ENCODE measurements at places on chromosomes 6 and 20.

DNA sequence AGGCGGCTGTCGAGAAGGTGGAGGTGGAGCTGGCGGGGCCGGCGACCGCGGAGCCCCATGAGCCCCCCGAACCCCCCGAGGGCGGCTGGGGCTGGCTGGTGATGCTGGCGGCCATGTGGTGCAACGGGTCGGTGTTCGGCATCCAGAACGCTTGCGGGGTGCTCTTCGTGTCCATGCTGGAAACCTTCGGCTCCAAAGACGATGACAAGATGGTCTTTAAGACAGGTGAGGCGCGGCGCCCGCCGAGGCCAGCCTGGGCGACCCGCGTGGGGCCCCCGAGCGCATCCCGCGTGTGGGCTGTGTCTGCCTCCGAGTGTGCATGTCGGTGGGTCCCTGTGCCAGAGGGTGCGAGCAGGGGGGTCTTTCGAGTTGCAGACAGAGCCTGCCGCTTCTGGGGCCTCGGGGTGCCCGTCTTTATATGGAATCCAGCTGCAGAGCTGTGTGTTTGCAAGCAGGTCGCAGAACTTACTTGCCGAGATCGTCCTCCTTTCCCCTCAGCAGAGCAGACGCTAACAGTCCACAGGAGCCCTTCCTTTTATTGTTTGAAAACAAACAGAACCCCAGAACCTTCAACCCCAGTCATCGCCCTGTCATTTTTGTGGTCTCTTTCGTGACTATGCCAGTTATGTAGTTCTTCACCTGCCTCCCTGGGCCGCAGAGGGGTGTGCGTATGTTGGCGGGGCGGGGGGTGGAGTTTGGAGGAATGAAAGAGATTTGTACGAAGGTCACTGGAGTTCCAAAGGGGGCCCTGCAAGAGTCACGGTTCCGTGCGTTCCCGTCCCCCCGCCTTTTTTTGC is 766 bp downstream of the SLC16A10 start:
- peak; percentile 24 for DNase-seq

GRCh38 chr20:10761232-10761631 is 87.4 kb upstream of the JAG1 start:
- no peak for DNase-seq

DNA sequence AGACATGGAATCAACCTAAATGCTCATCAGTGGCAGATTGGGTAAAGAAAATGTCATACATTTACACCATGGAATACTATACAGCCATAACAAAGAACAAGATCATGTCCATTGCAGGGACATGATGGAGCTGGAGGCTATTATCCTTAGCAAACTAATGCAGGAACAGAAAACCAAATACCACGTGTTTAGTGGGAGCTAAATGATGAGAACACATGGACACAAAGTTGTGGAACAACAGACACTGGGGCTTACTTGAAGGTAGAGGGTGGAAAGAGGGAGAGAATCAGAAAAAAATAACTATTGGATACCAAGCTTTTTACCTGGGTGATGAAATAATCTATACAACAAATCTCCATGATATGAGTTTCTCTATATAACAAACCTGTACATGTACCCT is 701.3 kb downstream of the TBC1D32 start:
- DNase-seq = no peak

DNA sequence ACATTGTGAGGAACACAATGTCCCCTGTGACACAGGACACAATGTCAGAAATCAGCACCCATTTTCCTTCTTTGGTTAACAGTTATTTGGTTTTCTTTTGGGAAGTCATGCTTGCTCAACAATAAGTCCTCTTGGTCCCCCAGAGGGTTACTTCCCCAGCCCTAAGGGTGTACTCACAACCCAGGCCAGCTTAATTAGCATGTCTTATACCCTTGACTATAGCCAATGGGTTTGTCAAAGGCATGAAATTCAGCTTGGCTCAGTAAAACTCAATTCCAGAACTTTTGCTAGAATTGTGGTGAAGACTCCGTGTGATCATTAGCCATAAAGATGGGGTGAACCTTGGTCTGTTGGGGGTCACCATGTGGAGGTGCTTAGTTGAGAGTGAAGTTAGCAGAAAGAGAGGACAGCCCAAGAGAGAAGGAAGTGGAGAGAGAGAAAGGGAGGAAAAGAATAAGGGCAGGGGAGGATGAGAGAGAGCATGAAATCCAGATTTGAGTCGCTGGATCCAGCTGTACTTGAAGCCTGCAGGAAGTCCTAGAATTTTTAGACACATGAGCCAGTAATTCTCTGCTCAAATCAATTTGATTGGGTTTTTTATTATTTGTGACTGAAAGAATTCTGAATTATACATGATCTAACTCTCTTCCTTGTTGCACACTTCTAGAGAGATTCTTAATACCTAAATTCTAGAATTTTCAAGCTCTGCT is 321.3 kb upstream of the JAG1 start:
- DNase-seq = no peak

- no peak for DNase-seq
These were observed 84.7 kb upstream of the GJE1 start for GRCh38 chr6:142047934-142048592.

- peak; percentile 65 for DNase-seq
These were observed 40.5 kb upstream of the GCLC start for GRCh38 chr6:53585208-53585900.

DNA sequence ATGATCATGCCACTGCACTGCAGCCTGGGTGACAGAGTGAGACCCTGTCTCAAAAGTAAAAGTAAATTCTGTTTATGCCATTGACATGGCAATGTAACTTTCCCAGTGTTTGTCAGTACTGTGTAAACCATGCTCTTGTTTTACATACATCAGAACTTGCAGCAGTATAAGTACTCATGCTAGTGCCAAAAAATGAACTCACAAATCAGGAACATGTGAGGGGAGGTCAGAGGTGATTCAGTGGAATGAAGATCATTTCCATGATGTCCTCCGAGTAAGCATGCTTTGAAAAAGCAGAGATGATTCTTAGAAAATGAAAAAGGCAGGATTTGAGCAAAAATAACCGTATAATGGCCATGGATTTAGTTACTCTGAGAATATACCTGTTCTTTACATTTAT is 81.9 kb downstream of the ANKS1A start:
- no peak for DNase-seq

DNA sequence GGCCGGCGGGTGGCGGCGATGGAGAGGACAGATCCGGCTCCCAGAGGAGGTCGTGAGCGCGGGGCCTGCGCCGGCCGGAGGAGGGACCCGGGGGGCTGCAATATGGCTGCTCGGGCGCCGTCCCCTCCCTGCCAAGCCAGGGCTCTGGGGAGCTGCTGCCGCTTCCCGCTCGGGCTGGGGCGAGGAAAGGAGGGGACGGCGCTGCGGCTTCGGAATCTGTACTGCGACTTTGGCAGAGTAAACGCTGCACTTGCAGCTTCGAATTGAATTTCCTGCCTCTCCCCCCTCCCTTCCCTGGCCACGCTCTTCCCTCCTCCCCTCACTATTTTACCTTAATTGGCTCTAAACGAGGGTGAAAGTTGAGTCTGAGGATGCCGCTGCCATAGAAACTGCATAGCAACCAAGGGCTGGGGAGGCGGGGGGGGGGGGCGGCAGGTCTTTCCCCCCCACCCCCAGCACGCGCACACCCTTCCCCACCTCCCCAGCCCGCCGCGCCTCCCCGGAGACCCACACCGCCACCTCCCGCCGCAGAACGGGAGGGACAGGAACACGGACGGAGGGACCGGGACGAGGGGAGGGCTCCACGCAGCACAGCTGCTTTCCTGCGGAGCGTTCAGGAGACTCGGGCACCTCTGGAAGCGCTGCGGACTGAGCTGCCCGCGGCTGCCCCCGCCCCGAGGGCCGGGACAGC is 93.9 kb downstream of the RNASET2 start:
- no peak for DNase-seq

DNA sequence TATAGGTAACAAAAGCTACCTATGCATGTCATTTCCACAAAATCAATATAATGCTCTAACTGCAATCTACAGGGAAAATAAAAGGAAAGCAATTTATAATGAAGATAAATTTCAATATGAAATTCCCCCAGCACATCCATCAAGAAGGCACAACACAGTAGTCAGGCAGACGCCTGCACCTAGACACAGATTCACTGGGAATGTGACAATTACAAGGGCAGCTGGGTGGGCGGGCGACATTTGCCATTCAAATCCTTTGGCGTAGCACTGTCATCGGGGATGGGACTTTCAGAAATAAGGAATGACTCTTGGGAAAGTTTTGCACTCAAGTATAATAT is 60.4 kb downstream of the SULF2 start:
- no peak for DNase-seq

DNA sequence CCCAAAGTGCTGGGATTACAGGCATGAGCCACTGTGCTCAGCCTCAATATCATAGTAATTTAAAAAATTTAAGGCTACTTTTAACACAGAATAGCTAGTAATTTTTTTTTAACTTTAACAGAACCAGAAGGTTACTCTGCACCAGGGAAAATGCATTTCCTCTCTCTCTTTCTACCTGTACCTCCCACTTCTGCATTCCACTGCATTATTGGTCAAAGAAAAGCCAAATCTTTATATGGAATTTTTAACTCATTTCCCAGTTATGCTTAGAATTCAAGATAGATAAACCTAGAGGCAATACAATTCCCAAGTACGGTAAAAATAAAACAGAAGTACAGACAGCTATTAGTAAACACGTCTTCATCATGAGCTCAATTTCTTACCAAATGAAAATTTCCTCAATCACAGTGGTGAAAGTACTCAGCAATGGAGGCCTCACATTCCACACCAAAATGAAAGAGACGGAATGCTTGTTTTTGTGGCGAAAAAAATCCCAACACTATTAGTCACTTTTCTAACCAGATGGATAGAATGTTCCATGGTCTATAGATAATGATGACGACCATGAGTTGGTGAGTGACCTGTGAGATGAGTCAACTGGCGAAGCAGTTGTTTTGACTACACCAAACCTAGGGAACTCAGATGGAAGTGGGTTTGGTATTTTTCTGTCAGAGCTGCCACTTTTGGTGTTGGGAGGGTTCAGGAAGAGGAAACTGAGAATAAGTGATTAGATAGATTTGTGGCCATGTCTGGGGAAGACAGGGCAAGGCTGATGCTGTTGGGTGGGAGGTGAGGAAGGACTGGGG is 104.7 kb upstream of the SGK1 start:
- DNase-seq = peak; percentile 98

DNA sequence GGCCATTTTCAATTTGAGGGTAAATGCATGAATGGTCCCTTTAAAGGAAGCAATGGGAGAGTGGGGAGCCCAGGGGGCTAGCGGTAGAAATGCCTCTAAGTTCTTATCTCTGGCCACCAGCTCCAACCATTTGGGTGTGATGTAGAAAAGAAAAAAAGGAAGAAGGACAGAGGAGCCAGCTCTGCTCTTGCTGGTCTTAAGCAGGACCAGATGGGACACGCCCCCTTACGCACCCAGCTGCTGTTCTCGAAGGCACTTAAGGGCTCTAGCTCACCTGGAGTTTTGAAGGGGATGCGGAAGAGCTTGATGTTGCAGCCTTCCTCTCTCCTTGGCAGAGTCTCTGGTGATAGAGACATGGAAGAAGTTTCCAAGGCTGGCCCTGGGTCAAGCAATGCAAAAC is 59.5 kb upstream of the RNF144B start:
- DNase-seq = peak; percentile 84

DNA sequence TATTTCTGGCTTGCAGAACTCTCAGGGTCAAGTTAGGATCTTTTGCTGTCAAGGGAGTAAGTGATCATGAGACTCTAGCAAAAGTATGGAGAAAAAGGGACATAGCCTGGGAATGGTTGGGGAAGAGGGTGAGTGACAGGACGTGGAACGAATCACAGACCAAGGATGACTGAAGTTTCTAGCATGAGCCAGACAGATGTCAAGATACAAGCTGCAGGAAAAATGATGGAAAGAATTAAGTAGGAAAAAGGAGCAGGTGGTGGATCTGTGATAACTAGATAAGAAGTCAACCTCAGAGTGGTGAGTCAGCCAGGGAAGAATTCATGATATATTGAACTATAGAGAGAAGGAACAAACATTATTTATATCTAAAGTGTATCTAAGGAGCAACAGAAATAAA is 159.8 kb upstream of the SYNDIG1 start:
- no peak for DNase-seq

DNA sequence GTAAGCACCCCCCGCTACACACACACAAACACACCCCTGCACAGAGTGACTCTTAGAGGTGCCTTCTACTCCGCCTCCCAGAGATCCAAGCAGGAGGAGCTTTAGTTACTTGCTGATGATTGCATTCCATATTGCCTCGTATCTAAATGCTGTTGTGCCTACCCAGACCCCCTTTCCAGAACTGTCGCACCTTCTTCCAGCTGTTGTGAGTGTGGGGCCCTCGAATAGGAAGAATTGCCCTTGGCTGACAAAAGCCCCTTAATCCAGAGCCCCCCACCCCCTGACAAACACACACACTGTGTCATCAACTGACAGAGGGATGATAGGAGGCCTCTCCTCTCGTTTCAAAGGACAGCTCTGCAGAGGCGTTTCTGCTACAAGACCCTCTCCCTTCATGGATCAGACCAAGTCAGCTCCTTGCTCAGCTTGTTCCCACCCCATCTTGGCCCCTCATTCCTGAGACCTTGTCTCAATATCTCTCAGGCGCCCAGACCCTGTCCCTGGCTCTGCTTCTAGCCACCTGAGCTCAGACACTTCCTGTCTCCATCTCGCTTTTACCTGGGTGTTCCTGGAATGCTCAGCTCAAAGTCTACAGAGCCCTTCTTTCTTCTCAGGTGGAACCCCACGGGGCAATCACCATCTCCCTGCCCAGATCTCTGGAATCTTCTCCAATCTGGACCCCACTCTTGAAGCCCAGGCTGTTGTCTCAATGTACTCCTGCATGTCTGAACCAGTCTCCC is 4.0 kb upstream of the VSX1 start:
- no peak for DNase-seq

- no peak for DNase-seq
These were observed 292.5 kb downstream of the PRKN start for GRCh38 chr6:162435071-162435470.

- no peak for DNase-seq
These were observed 31.4 kb downstream of the SMLR1 start for GRCh38 chr6:130858498-130859160.

DNA sequence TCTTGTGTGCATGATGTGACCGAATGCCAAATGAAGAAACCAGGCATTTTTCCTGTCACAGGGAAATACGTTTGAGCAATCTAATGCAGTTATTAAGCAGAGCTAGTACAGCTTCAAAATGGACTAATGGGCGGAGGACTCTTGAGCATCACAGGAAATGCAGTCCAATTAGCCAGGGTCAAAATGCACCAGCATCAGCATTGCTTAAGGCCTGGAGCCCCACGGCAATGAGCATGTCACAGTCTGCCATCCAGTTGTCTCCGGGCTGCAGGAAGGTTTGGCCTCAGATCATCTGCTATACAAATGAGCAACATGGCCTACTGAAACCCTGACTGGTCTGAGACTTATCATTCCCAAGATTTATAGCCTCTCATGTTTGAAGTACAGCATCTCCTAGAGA is 652.1 kb upstream of the SLC35B3 start:
- no peak for DNase-seq
